ENCODE measurements at places on chromosomes 11 and 22. TPM values are rescaled to one million over a fixed set of nuclear protein-coding genes. Genes with fewer than 3 reads are reported as not detected.

The SPTBN2 gene
- 18.2 TPM for total RNA-seq

DNA sequence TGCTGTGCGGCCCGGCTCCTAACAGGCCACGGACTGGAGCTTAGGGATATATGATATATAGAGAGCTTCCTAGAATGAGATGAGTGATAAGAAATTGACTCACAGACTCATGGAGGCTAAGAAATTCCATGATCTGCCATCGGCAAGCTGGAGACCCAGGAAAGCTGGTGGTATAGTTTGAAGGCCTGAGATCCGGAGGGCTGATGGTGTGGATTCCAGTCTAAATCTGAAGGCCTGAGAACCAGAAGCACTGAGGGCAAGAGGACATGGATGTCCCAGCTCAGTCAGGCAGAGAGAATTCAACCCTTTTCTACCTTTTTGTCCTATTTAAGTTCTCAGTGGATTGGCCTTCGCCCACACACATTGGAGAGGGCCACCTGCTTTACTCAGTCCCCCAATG is 564.8 kb downstream of the TBC1D22A start:
- H3K27ac ChIP-seq: no peak overlapping the region
- no peak for DNase-seq
- no peaks in the 10 kb centered on the region for H3K36me3 ChIP-seq
- no peak overlapping the region for H3K4me3 ChIP-seq
- peaks cover 18% of the 10 kb centered on the region for H3K4me1 ChIP-seq

The OR8H3 gene
- total RNA-seq: not detected

DNA sequence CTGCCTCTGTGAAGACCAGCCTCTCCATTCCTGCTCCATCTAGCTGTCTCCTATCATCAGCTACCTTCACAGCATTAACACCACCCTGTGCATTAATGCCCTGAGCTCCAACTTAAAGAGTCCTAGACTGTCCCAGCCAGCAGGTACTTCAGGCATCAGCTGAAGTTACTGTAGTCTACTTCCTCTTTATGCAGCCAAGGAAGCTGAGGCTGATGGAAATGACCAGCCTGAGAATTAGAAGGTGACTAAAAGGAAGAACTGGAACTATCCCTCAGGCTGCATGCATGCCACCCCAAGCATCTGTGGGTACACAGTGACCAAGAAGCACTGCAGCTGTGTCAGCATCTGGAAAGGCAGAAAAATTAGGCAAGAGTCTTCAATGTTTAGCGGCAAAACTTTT is 28.2 kb downstream of the MS4A10 start:
- H3K36me3 ChIP-seq: no peaks in the 10 kb centered on the region
- no peaks in the 10 kb centered on the region for H3K4me1 ChIP-seq

DNA sequence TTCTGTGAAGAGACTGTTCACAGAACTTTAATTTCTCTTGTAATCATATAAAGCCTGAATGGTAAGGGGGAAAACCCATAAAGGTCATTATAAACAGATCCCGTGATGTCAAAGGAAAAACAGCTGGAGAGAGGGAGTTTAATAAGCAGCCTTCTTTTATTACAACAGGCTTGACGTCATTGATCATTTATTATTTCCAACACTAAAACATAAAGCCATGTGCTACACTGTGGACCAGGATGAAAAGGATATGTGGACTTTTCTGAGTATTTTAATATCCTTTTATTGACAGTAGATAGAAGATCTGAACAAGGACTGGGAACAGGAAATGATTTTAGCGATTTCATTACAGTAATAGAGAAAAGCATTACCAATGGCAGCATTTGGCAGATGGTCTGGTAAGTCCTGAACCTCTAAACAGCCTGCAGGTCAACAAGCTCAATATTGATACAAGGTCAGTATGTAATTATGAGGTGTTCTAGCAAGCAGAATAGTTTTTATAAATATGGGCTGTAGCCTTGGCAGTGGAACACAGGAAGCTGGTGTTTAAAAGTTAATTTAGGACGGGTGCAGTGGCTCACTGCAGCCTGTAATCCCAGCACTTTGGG is 25.1 kb upstream of the TPH1 start:
- H3K27ac ChIP-seq: no peak overlapping the region
- H3K27me3 ChIP-seq: no peaks in the 10 kb centered on the region
- H3K36me3 ChIP-seq: peaks cover 2% of the 10 kb centered on the region
- no peak for DNase-seq
- H3K4me3 ChIP-seq: no peak overlapping the region

The MMP10 gene
- total RNA-seq: 1.2 TPM

DNA sequence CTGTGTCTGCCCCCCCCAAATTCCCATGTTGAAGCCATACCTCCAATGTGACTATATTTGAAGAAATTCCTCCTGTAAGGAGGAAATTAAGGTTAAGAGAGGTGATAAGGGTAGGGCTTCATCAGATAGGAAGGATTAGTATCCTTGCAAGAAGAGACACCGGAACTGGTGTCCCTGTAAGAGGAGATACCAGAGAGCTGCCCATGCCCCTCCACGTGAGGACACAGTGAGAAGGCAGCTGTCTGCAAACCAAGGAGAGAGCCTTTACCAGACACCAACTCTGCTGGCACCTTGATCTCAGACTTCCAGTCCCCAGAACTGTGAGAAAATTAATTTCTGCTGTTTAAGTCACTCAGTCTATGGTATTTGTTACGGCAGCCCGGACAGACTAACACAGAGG is 109.3 kb downstream of the ARFGAP2 start:
- H3K4me3 ChIP-seq: no peak overlapping the region
- H3K4me1 ChIP-seq: no peaks in the 10 kb centered on the region
- DNase-seq: no peak
- no peaks in the 10 kb centered on the region for H3K27me3 ChIP-seq
- no peaks in the 10 kb centered on the region for H3K36me3 ChIP-seq

- H3K27ac ChIP-seq: no peak overlapping the region
- no peaks in the 10 kb centered on the region for H3K36me3 ChIP-seq
- DNase-seq: no peak
- H3K4me3 ChIP-seq: no peak overlapping the region
- H3K4me1 ChIP-seq: no peaks in the 10 kb centered on the region
Observed at GRCh38 chr11:26087120-26087935, 244.6 kb upstream of the ANO3 start.

- no peak overlapping the region for H3K4me3 ChIP-seq
- DNase-seq: peak; percentile 77
- peaks cover 3% of the 10 kb centered on the region for H3K36me3 ChIP-seq
- H3K27ac ChIP-seq: peak overlapping the region; percentile 62
- H3K4me1 ChIP-seq: peaks cover 29% of the 10 kb centered on the region
- H3K27me3 ChIP-seq: no peaks in the 10 kb centered on the region
Observed at GRCh38 chr11:74276581-74276980, 34.9 kb downstream of the P4HA3 start.

- peaks cover 30% of the 10 kb centered on the region for H3K4me1 ChIP-seq
- H3K27ac ChIP-seq: peak overlapping the region; percentile 72
- no peaks in the 10 kb centered on the region for H3K27me3 ChIP-seq
Observed at GRCh38 chr11:6618117-6619003, 862 bp downstream of the TPP1 start.

- DNase-seq: no peak
- H3K36me3 ChIP-seq: no peaks in the 10 kb centered on the region
- no peak overlapping the region for H3K27ac ChIP-seq
- peaks cover 31% of the 10 kb centered on the region for H3K27me3 ChIP-seq
Observed at GRCh38 chr22:22154040-22154439, 90.5 kb upstream of the VPREB1 start.

GRCh38 chr11:60951606-60951903 is 421 bp downstream of the SLC15A3 start:
- peak overlapping the region; percentile 44 for H3K4me3 ChIP-seq
- peaks cover 15% of the 10 kb centered on the region for H3K27me3 ChIP-seq
- H3K4me1 ChIP-seq: peaks cover 4% of the 10 kb centered on the region
- no peak for DNase-seq

The C22orf42 gene
- total RNA-seq: not detected

- DNase-seq: no peak
- H3K36me3 ChIP-seq: no peaks in the 10 kb centered on the region
- no peak overlapping the region for H3K4me3 ChIP-seq
- no peak overlapping the region for H3K27ac ChIP-seq
Observed at GRCh38 chr11:130022799-130023198, 20.2 kb upstream of the PRDM10 start.

The APOL5 gene
- not detected for total RNA-seq

DNA sequence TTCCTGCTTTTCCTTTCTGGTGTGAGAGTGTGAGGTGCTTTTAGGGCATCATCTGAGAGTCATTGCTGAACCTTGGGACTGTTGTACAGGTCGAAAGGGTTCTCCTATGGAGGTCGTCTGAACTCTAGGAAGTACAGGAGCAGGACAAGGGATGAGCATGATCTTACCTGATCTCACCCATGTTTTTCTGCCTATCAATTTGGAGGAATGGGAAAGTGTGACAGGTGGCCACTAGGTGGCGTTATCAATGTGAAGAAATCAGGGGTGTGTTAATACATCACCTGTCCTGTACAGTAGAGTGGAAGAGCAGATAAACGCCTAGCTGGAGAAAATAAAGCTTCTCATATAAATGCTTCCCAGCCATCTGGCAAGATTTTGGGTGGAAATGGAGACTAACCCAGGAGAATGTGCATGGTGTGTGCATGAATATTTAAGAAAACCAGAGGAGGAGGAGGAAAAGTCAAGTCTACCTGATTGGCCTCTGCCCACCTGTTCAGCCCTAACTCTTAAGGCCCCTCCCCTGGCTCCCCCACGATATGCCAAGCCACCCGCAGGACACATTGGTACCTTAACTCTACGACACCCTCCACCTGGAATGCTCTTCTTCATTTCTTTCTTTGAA is 72.0 kb upstream of the NARS2 start:
- H3K27me3 ChIP-seq: no peaks in the 10 kb centered on the region
- H3K36me3 ChIP-seq: no peaks in the 10 kb centered on the region
- no peak overlapping the region for H3K27ac ChIP-seq
- no peaks in the 10 kb centered on the region for H3K4me1 ChIP-seq

DNA sequence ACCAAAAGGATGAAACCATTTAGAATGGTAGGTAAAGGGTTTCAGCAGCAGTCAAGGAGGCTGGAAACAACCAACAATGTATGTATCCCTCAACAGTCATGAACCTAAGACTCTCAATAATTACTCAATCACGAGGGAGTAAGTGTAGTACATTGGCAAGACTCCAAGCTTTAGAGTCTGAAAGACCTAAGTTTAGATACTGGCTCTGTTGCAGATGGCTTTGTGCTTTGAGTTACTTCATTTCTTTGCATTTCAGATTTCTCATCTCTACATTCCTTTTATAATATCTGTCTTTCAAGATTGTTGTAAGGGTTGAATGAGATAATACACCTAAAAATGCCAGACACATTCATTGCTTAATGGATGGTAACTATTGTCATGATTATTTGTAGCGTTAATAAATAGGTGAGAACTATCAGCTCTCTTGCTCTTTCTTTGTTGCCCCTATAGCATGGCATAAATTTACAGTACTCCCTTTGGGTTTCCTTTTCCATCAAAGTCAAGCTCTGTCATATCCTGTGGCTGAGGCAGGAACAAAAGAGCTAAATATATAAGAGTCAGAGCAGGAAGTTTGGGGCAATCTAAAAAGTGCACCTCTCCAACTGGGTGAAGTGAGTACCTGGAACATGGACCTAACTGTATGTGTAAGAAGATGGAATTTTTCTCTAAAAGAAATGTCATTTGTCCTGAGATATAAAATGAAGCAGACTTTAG is 228.2 kb upstream of the ZC3H12C start:
- peaks cover 2% of the 10 kb centered on the region for H3K4me1 ChIP-seq
- peak; percentile 58 for DNase-seq

- H3K4me3 ChIP-seq: peak overlapping the region; percentile 95
- H3K27me3 ChIP-seq: no peaks in the 10 kb centered on the region
- DNase-seq: peak; percentile 89
- no peaks in the 10 kb centered on the region for H3K36me3 ChIP-seq
- peaks cover 52% of the 10 kb centered on the region for H3K4me1 ChIP-seq
Observed at GRCh38 chr11:62545437-62546243, 966 bp downstream of the AHNAK start.

DNA sequence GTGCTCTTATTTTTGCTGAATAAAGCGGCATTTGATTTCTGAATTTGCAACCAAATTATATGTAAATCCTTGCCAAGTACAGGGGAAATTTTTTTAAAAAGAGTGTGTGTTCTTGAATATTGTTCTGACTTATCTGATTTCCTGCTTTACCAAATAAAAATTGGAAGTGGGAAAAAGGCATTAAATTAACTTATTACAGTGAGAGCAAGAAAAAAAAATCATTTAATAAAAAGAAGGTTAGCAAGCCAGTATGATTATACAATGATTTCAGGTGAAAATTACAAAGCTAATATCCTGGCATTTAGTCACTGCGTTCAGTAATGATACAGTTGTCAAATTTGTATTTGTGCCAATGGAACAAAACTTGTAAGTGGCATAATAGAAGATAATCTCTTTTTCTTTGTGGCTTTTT is 82.1 kb upstream of the PPARA start:
- peak overlapping the region; percentile 99 for H3K27ac ChIP-seq
- peaks cover 4% of the 10 kb centered on the region for H3K36me3 ChIP-seq
- H3K27me3 ChIP-seq: no peaks in the 10 kb centered on the region
- DNase-seq: no peak

The MUS81 gene
- total RNA-seq: 59.9 TPM

The XKR3 gene
- total RNA-seq: not detected

Data from astrocyte (in vitro differentiated cells and primary cell).